ENCODE measurements at places on chromosomes 6 and 20. TPM values are rescaled to one million over a fixed set of nuclear protein-coding genes. Genes with fewer than 3 reads are reported as not detected.

The PLAGL2 gene
- 16.5 TPM for total RNA-seq

- DNase-seq: no peak
Observed at GRCh38 chr6:166798652-166799051, 157.7 kb downstream of the RNASET2 start.

The IL20RA gene
- 11.6 TPM for total RNA-seq

GRCh38 chr20:41573955-41574354 is 44.2 kb downstream of the CHD6 start:
- DNase-seq: no peak

DNA sequence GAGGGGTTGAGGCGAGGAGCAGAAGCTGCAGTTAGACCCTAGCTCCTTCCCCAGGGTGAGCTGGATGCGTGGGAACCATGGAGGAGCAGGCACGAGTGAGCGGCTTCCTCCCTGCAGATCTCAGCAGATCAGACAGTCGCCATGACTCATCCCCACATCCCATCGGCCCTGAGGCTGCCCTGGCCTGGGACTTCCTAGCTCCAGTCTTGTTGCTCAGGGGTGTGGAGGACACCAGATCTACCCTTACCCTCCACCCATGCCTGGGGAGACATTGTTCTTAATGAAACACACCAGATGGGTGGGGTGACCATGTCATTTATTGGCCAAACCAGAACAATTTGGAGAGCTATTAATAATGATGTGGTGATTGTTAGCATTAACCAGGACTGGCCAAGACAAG is 36.3 kb upstream of the TGM2 start:
- DNase-seq: no peak

- DNase-seq: no peak
Observed at GRCh38 chr20:51961964-51962761, 159.8 kb upstream of the SALL4 start.

DNA sequence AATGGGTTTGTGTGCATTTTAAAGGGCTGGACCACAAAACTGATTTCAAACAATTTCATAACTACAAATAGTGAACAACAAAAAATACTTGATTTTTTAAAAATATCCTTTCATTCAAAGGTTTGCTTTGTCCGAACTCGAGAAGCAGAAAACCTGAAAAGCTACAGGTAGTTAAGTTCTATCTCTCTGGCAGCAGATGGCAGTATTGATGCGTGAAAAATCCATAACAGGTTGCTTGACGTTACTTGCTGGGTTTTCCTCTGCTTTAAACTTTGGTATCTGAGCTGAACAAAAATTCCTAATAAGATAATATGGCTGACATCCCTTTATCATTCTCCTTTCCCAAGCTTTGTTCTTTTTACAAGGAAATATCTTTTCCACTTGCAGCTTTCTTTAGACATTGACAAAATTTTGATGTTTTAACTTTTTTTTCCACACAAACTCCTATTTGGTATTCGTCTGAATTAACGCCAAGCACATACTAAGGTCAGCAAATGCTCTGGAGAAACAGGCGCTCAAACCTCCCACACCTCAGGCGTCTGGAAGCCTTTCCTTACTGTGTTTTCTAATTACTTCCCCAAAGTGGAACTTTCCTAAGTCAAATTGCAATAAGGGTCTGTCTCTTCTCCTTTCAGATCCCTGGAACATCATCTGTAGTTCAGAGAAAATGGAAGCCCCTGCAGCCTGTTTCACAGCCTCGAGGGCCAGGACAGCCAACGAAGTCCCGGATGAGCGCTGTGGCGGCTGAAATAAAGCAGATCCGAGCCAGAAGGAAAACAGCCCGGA is 50.3 kb upstream of the GFRAL start:
- peak; percentile 12 for DNase-seq

The MAP3K7 gene
- 16.1 TPM for total RNA-seq

The C6orf163 gene
- total RNA-seq: 7.8 TPM

DNA sequence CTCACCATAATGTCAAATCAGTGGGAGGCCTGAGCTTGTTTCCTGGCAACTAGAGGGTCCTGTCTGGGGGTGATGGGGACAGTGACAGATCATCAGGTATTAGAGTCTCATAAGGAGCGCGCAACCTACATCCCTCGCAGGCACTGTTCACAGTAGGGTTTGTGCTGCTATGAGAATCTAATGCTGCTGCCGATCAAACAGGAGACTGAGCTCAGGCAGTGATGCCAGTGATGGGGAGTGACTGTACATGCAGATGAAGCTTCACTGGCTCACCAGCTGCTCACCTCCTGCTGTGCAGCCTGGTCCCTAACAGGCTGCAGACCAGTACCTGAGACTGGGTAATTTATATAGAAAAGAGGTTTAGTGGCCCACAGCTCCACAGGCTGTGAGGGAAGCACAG is 147.3 kb downstream of the TTLL2 start:
- DNase-seq: no peak

GRCh38 chr6:100276311-100277057 is 188.2 kb downstream of the SIM1 start:
- DNase-seq: no peak

- no peak for DNase-seq
Observed at GRCh38 chr6:158892266-158892665, 73.1 kb upstream of the EZR start.

The RBM38 gene
- 85.5 TPM for total RNA-seq

- DNase-seq: no peak
Observed at GRCh38 chr6:78861509-78861908, 5.8 kb upstream of the IRAK1BP1 start.

DNA sequence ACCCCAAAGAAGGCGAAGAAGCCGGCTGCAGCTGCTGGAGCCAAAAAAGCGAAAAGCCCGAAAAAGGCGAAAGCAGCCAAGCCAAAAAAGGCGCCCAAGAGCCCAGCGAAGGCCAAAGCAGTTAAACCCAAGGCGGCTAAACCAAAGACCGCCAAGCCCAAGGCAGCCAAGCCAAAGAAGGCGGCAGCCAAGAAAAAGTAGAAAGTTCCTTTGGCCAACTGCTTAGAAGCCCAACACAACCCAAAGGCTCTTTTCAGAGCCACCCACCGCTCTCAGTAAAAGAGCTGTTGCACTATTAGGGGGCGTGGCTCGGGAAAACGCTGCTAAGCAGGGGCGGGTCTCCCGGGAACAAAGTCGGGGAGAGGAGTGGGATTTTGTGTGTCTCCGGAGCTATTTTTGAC is 69.6 kb downstream of the HFE start:
- DNase-seq: peak; percentile 81

DNA sequence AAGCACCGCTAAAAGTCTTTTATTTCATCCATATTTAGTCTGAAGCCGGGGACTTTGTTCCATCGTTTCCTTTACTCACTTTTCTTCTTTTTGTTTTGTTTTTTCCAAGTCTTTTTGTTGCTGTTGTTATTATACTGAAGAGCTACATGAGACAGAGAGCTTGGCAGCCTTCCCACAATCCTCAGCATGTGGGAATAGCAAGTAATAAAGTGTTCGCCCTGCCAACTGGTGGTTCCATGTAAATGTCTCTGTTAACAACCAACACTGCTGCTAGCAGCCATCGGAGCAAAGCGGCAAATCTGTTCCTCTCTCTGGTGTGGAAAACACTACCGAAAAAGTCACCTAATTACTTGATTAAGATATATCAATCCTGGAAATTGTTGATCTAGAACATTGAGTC is 437.8 kb upstream of the ID4 start:
- DNase-seq: no peak

DNA sequence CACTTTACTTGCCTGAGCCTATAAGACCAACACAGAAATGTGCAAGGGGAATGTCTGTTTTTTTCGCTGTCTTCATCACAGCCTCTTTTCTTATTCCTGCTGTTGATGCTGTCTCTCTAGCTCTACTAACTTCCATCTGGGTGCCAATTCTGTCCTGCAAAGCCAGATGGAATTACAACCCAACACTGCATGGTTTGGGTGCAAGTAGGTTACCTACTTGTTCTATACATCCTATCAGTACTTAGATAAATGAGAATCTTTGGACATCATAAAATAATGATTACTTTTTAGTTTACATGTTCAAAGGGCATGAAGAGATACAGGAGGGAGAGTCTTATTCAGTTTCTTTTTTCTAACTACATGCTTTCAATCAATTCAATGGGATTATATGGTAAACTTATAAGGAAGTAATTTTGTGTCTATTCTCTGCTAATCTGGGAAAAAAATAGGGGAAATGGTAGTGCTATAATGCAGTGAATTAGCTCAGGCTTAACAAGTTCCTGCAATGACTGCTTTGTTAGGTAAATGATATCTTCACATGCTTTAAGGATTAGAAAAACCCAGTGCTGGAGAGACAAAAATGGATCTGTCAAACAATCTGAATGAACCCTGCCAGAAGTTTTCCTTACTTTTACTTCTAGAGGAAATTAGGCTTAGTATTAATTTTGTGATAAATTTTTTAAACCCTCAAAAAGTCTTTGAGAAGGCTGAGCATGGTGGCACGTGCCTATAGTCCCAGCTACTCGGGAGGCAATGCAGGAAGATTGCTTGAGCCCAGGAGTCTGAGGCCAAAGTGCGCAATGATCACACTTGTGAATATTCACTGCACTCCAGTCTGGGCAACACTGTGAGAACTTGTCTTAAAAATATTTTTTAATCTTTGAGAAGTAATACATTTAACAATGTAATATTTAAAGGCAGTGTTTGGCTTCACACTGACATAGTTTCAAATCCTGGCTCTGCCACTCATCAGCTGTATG is 86.5 kb upstream of the E2F3 start:
- no peak for DNase-seq
